ENCODE measurements at places on chromosomes 6 and 20.

GRCh38 chr20:41138475-41139226, 1.3 kb downstream of the PLCG1 start:
- DNase-seq = peak; percentile 65

- no peak for DNase-seq
Observed at GRCh38 chr6:160858886-160859285, 132.7 kb upstream of the MAP3K4 start.

- no peak for DNase-seq
Observed at GRCh38 chr6:79607000-79607399, 24.1 kb upstream of the SH3BGRL2 start.

DNA sequence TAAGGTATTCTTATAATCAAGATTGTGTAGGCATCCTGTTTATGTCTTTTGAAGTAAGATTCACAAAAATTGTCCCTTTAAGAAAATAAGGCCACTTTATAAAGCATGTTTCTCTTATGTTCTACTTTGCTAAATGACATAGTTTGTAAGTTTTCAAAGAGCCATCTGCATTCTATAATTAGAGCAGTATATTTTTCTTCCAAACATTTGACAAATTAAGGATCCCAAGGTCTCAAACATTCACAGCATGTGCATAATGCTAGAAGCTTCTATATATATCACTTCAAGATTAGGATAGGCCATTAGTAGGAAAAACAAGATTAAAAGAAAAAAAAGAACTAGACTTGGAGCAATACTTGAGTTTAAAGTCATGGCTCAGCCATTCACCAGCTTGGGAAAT, 55.9 kb upstream of the DOK5 start:
- no peak for DNase-seq

DNA sequence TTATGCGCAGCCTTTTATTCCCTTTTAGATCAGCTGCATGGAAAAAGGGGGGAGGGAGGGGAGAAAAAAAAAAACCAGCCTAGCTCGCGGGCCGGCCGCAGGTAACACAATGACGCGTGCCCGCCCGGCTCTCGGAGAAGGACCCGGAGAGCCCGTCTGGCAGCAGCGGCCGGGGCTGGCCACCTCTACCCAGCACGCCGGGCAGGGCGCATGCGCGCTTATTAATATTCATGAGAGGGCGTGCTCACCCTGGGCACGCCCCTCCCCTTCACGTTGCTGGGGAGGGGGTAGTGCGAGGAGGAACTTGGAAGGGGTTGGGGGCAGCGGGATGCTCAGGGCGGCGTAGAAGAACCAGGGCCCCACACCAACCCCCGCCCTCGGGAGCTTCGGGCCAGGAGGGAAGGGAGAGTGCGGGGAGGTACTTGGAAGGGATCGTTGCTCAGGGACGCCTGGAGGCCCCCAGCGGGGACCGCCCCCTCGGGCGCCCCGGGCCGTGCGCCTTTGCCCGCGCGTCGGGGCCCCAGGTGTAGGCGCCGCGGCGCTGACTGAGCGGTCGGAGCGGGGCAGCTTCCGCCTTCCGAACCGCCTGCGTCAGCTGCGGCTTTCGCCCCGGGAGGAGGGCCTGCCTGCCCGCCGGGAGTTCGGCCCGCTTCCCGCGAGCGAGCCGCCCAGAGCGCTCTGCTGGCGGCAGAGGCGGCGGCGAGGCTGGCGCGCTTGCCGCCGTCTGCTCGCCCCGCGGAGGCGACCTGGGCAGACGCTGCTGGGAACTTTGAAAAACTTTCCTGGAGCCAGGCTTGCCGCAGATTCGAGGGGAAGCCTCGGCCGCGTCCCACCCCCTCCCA, at the start of gene JAG1:
Gene JAG1, minus strand, starts transcription at position 158 of the 842 bp plus-strand sequence. CDS start 469 bp downstream, outside the sequence.
- DNase-seq = peak; percentile 72

DNA sequence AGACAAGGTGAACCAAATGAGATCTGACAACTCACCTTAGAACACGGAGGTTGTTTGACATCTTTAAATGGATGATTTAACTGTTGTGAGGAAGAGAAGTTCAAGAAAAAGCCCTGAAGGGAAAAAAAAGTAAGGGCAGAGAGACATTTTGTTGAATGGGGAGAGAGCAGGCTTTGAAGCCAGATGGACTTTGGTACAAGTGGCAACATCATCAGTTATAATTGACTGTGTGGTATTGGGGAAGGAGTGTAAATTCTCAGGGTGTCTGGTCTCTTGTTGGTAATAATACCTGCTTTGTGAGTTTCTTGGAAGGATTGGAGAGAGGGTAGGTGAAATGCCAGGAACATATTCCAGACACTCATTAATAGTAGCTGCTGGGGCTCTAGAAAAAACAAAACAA, 21.6 kb downstream of the OGFRL1 start:
- no peak for DNase-seq

DNA sequence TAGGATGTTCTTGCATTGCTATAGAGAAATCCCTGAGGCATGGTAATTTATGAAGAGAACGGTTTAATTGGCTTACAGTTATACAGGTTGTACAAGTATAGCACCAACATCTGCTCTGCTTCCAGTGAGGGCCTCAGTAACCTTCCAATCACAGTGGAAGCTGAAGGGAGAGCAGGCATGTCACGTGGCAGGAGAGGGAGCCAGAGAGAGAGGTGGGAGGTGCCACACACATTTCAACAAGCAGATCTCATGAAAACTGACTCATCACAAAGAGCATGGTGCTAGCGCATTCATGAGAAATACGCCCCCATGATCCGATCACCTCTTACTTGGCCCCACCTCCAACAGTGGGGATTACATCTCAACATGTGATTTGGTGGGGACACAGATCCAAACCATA, 871.2 kb downstream of the TFAP2A start:
- DNase-seq = no peak

- no peak for DNase-seq
Observed at GRCh38 chr20:64053841-64054661, 4.6 kb upstream of the SOX18 start.

DNA sequence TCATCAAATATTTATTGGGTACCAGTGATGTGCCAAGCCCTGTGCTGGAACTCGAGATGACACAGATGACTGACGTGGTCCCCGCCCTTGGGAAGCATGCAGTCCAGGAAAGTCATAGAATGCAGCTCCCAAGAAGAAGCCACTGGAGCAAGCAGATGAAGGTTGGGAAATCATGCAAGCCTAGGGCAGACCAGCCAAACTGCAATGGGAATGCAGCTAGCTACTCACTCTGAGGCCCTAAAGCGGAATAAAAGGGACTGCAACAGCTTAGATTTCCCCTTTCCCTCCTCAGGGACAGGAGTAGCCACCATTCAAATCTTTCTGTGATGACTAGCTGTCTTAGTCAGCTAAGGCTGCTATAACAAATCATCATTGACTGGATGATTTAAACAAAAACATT, 152.2 kb downstream of the MAFB start:
- no peak for DNase-seq

- no peak for DNase-seq
Observed at GRCh38 chr6:118720125-118720473, 68.7 kb upstream of the CEP85L start.

DNA sequence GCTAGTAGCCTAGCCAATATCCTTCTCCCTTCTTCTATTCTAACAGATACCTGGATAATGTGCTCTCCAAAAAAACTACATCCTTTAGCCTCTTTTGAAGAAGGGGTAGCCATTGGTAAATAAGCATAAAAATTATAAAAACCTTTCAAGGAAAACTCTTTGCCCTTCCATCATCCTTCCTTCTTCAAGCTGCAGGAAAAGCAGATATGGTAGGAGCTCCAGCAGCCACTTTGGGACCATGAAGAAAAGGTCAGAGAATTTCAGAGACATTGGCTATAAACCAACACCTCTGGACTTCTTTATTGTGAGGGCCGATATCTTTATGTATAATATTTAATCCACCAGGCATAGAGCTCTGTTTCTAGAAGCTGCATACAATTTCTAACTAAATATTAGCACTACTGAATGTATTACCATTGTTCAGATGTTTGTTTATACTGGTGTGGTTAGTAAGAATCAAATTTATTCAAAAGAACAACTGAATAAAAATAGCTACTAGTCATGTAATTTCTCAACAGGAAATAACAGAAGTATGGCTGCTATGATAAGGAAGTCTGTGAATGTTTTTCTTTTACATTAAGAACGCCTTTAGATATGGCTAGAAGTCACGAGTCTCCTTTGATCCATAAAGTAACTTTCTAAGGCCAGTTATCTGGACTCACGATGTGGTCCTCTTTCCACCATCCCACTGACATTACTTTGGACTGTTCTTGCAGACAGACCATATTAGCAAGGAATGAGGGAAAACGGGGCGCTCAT, 32.2 kb downstream of the MYLK4 start:
- no peak for DNase-seq

GRCh38 chr6:146915671-146916127, 288.5 kb upstream of the STXBP5 start:
- no peak for DNase-seq

GRCh38 chr20:957544-957943, 41.4 kb upstream of the ANGPT4 start:
- DNase-seq = no peak

GRCh38 chr6:13813621-13814175, 659 bp downstream of the MCUR1 start:
- DNase-seq = no peak

DNA sequence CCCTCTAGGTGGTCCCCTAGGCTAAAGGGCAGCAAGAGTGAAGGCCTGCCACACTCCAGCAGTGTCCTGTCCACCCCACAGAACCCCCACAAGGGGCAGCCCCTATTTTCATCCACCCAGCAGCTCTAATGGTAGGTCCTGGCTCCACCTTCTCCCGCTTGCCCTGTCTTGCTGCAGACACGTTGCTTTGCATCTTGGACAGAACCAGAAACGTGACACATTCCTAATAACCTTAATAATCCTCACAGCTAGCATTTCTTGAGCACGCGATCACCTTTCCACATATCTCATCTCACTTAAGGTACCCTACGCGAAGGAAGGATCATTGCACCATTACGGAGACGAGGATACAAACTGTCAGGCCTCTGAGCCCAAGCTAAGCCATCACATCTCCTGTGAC, 11.7 kb upstream of the SLC22A23 start:
- DNase-seq = no peak

DNA sequence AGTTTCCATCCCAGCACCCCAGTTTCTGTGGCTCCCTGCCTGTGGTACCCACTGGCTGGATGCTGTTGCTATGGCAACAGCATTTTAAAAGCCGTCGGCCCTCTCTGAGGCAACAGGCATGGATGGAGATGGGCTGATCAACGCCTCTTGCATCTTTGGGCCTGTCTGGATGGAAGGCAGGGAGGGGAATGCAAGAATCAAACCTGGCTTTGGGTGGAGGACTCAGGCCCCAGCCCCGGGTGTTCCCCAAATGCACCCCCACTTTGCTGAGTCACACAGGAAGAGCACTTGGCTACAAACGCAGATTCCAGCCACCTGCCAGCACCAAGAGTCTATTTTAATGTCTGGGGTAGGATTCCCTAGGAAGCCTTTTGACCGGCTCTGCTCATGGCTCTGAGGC, 45.7 kb upstream of the TGM2 start:
- DNase-seq = no peak

- DNase-seq = no peak
Observed at GRCh38 chr6:154139892-154140291, 100.9 kb downstream of the OPRM1 start.

GRCh38 chr6:24313251-24314141, 44.4 kb downstream of the DCDC2 start:
- DNase-seq = no peak

- DNase-seq = no peak
Observed at GRCh38 chr6:50270415-50270814, 220.7 kb upstream of the DEFB112 start.

DNA sequence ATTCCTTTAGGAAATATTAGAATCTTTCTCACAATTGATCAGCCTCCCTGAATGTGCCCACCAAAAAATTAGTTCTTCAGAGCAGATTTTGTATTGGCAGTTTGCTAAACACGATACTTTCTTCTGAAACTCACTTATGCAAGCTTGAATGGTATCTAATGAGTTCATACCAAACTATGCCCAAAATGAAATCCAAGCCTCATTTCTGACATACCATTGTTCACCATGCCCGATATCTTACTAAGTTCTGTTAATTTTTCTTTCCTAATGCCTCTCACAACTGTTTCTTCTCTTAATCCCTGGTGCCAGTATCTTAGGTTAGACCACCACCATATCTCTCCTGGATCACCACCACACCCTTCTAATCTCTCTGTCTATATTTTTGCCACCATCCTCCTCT, 755.9 kb downstream of the KIF16B start:
- no peak for DNase-seq

- no peak for DNase-seq
Observed at GRCh38 chr20:1478566-1478965, 11.9 kb upstream of the NSFL1C start.

- DNase-seq = no peak
Observed at GRCh38 chr20:59903621-59904020, 29.8 kb downstream of the SYCP2 start.

- no peak for DNase-seq
Observed at GRCh38 chr20:7841971-7842310, 98.3 kb downstream of the HAO1 start.

DNA sequence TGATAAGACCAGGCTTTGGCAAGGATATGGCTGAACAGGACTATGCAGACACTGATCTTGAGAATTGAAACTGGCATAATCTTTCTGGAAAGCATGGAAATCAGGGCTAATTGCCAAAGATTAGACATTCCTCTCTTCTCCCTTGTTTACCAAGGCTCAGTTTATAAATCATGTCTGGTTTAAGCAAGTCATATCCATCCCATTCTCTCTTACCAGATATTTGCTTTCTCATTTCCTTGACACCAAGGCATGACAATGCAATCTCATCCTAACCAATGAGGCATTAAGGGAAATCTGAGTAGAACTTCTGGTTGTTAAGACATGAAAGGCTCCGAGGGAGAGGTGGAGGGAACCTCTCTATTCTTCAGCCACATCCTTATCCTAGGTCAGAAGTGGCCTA, 110.3 kb upstream of the CEP85L start:
- no peak for DNase-seq

- peak; percentile 29 for DNase-seq
Observed at GRCh38 chr6:82251942-82252341, 4.4 kb upstream of the IBTK start.

GRCh38 chr6:26197636-26197932, 110.4 kb downstream of the HFE start:
- DNase-seq = no peak

DNA sequence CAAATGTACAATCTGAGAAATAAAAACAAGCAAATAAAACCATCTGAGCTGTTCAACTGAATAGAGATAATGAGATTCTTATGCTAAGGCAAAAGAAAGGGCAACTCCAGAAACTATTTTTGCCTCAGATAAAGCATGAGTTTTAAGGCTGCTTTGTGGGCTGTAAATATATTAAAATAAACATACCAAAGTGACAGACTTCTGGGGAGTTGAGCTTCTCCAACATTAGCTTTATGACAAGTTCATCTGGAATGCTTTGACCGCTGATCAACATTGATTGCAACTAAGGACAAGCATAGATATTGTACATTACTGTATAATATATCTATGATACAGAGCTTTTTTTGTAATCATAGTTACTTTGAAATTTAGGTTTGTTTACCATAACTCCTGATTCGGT, 19.3 kb downstream of the AK9 start:
- no peak for DNase-seq

- peak; percentile 45 for DNase-seq
Observed at GRCh38 chr20:43691928-43692524, 25.1 kb downstream of the MYBL2 start.

All from activated CD4-positive, alpha-beta T cell treated with anti-CD3 and anti-CD28 coated beads, Interleukin-2, Interleukin-4, amounts not matched to agents 100 ng/mL and 50 ng/mL, durations not matched to agents 16 hours and 8 hours (primary cell).